ENCODE measurements at places on chromosomes 11 and 22.

DNA sequence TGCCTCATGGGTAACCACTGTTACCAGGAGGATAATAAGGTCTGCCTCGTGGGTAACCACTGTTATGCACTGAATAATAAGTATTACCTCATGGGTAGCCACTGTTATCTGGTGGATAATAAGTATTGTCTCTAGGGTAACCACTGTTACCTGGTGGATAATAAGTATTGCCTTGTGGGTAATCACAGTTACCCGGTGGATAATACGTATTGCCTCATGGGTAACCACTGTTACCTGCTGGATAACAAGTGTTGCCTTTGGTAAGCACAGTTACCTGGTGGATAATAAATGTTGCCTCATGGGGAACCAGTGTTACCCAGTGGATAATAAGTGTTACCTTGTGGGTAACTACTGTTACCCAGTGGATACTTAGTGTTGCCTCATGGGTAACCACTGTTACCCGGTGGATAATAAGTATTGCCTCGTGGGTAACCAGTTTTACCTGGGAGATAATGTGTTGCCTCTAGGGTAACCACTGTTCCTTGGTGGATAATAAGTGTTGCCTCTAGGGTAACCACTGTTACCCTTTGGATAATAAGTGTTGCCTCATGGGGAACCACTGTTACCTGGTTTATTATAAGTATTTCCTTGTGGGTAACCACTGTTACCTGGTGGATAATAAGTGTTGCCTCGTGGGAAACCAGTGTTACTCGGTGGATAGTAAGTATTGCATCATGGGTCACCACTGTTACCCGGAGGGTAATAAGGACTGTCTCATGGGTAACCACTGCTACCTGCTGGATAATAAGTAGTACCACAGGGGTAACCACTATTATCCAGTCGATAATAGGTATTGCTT is 10.6 kb upstream of the NXPE4 start:
- no peak for DNase-seq

GRCh38 chr11:19039409-19039808 is 21.1 kb downstream of the MRGPRX2 start:
- no peak for DNase-seq

DNA sequence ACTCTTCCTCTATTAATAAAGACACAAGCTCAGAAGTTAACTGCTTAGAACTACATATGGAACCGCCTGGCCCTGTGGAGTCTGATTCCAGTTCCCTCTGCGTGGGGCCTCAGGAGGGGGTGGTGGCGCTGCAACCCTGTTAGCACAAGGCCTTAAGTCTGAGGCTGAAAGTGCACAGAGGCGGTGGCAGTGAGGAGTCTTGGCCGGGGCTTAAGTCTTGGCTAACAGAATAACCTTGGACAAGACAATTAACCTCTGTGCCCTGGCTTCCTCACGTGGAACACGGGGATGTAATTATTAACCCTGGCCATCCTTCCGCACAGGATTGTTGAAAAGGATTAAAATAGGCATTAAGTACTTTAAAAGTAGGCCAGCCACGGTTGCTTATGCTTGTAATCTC is 191.5 kb downstream of the CEP164 start:
- DNase-seq, result no peak

DNA sequence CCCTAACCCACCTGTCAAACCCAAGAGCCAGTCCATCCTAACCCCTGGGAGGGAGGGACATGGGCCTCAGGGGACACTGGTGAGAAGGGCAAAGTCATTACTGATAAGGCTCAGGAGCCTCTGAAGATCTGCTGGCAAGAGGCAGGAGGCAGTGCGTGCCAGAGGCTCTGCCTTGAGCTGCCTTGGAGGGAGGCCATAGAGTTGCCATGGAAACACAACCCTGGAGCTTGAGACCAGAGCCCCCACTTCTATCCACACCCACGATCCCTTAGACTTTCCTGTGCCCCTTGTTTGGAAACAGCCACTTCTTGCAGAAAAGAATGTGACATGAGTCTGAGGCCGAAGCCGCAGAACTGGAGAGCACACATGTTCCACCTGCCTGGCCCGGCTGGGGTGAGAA is 89.7 kb upstream of the CSNK2A3 start:
- DNase-seq, result no peak

GRCh38 chr11:22787551-22788162 is 41.9 kb downstream of the SVIP start:
- DNase-seq, result no peak

DNA sequence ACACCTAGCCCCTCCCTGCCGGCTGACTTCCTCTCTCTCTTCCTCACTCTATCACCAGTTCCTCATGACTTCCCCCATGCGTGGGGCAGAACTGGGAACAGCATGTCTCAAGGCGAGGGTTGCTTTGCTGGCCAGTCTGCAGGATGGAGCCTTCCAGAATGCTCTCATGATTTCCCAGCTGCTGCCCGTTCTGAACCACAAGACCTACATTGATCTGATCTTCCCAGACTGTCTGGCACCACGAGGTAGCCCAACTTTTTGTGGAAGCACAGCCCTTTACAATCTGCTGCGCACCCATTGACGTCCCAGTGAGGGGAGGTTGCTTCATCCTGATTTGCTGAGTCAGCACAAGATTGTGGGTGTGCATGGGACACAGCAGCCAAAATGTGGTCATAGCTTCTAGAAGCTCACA is 8.6 kb downstream of the TCN2 start:
- DNase-seq, result no peak

DNA sequence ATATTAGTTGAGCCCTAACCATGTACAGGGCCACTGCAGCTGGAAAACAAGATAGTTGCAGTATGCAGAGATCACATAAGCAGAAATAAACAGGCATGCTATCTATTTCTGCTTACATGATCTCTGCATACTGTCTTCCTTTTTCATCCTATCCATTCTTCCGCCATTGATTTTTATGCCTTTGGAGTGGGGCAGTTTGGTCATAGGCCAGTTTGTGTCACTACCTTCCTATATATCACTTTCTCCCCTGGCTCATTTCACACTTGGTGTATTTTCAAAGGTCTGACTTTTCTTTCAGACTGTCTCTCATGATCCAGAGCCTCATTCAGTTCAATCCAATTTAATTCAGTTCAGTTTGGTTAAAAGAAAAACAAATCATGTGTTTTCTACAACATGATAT is 829.6 kb downstream of the KCNA4 start:
- DNase-seq, result no peak

DNA sequence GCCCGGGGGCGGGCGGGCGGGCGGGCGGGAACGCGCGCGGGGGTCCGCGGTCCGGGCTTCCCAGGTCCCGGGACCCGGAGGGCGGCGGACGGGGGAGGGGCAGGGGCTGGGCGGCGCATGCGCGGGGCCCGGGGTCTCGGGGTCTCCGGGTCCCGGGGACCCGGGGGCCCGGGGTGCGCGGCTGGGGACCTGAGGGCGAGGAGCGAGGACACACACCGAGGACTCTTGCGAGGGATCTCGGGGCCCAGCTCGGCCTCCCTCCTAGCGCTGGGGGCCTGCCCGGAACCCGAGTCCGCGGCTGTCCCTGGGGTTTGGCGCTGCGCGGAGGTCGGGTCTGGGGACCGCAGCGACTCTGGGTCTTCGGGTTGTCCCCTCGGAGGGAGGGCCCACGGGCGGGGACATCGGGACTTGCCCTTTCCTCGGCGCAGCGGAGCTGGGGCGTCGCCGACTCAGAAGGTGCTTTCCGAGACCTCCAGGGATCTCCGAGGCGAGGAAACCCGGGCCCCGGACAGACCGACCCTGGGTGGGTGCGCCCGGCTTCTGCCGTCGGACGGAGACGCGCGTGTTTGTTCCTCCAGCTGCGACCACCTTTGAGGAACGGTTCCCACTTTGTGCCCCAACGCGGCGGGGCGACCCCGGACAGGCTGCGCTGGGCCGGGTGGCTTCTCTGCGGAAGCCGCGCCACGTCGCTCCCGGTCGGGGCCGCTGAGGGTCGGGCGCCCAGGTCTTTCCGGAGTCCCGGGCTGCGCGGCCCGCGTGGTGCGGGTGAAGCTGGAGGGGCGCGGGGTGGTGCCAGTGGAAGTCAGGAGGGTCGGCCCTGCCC is 540 bp downstream of the PPARA start:
- DNase-seq, result peak; percentile 47

DNA sequence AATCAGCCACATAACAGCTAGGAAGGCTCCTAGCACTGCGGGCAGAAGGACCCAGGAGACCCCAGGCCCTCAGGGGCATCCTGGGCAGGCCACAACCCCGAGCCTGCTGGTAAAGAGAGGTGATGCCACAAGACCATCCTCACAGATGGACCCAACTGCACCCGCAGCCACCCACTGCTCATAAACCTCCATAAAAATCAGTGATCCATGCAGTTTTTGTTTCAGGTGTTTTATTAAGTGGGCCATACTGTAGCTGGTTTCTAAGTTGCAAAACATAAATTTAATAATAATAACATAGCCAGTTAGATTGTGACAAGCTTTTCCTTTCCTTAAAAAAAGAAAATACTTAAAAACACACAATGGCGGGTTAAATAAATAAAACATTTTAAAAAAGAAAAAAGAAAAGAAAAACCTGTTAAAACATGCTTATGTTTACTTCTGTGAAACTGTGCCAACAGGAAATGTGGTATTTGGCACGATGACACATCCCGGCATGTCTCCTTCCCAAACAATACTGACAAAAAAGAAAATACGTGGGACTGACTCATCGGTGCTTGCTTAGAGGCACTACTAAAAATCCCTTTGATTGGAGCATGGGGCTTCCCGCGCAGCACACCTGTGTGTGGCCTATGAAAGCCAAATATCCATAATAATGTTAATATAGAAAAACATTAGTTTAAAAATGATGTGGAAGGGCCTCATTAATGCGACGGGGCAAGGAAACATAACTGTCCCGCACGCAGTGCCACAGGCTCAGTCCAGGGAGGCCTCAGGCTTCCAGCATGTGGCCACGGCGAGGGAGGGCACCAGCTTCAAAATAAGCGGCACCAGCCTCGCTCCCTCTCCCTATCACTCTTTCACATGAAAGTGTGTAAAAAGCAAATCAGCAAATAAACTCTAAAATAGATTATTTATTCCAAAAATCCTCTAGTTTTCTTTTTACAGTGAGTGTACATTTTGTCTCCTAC is 47.5 kb upstream of the SCUBE2 start:
- no peak for DNase-seq

GRCh38 chr22:20272174-20272573 is 4.1 kb upstream of the RTN4R start:
- DNase-seq, result no peak

- no peak for DNase-seq
These were observed 3.3 kb upstream of the HEPN1 start for GRCh38 chr11:124915541-124916369.

DNA sequence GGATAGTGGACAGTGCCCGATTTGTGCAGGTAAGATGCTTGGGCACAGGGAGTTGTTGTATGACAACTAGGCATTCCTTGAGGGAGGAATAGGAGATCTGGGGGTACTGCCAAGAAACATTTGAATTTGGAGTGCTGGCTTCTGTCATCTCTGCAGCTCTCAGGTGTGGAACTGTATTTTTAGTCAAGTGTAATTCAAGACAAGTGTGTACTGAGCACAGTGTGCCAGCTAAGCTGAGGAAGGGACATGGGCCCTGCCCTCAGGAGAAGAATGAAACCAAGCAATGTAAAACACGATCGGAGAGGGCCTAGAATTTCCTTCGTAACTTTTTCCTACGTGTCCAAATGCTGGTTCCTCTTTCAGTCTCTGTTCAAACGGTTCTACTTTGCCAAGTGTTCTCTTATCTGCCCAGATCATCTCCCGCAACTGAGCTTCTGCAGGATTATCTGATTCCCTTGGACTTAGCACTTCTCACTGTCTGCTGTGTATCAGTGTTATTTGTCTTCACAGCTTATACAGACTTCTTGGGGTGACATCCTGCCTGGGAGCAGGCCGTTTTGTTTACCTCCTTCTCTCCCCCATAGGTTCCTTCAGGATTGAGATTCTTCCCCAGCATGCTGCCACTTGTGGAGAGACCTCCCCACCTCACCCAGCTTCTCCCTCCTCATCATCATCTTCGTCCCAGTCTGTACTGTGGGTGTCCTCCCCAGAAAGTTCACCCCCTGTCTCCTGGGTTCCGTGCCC is 27.6 kb downstream of the ART5 start:
- DNase-seq, result no peak

- DNase-seq, result no peak
These were observed 516.6 kb downstream of the BUD13 start for GRCh38 chr11:116256215-116256614.

DNA sequence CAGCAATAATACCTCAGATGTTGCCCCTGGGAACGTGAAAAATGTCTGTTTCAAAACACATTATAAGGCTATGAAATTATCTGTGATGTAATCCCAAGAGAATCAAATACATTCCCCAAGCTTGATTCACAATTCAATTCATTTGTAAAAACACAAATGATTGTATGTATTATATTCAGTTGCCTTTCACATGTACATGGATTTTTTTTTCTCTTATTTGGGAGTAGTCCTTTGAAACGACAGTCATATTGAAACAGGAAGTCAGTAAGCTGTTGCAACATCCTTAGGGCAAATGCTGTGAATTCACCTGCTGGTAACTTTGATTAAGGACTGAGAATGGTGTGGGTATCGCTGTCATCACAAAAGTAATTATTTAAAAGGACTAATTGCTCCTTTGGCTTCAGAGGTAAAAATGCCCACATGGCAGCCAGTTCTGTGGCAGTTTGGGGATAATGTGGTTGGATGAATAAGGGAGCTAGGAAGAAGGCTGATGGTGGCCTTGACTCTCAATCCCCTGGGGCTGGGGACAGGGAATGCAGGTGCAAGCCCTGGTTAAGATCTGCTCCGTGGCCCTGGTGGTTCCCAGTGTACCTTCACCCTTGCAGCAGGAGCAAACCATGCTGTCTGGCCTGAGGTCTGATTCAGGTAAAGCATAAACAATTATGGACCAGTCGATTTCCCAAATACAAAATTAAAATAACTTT is 13.2 kb downstream of the EHF start:
- DNase-seq, result no peak

- DNase-seq, result no peak
These were observed 2.4 kb upstream of the TMEM132A start for GRCh38 chr11:60921777-60922335.

- peak; percentile 36 for DNase-seq
These were observed 100.2 kb upstream of the GAL start for GRCh38 chr11:68584097-68584496.

GRCh38 chr11:46345881-46346484 is 1.3 kb upstream of the DGKZ start:
- DNase-seq, result peak; percentile 36

DNA sequence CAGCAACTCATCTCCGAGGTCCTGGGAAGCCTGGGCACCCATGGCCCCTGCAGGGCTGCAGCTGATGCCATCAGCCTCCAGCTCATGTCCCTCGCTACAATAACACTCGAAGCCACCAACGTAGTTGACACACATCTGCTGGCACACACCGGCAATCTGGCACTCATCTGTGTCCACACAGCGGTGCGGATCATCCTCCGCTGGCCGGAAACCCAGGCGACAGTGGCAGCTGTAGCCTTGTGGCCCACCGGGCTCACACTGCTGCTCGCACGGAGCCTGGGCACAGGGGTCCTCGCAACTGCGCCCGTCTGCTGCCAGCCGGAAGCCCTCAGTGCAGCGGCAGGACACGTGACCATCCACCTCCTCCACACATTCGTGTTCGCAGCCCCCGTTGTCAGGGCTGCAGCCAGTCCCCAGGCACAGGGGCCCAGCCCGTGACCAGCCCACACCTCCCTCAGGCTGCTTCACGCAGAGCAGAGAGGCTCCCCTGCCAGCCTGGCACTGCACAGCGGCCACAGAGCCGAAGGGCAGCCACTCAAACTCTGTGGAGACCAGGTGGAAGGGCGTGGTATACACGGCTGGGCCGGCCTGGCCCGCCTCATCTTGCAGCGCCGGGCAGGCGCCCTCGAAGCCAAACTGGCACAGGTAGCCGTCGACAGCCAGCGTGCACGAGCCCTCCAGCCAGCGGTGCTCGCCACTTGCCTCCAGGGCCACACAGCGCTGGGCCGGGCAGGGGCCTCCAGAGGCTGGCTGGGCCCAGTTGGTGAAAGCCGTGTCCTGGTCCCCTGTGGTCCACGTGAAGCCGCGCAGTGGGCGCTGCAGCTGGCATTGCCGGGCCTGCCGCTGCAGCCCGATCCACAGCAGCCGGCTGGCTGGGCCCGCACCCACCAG is 678 bp downstream of the CD248 start:
- DNase-seq, result no peak

All from activated T-helper 2 cell treated with anti-CD3 and anti-CD28 coated beads, Interferon-gamma antibody, Interleukin-2, Interleukin-4, amounts not matched to agents 10 μg/mL and 5 μg/mL and 100 μg/mL, durations not matched to agents 14 hours and 24 hours and 36 hours (primary cell).